ENCODE measurements at places on chromosomes 2 and 18.

GRCh38 chr2:150656002-150656401 is 168.5 kb upstream of the RND3 start:
- DNase-seq, result no peak

DNA sequence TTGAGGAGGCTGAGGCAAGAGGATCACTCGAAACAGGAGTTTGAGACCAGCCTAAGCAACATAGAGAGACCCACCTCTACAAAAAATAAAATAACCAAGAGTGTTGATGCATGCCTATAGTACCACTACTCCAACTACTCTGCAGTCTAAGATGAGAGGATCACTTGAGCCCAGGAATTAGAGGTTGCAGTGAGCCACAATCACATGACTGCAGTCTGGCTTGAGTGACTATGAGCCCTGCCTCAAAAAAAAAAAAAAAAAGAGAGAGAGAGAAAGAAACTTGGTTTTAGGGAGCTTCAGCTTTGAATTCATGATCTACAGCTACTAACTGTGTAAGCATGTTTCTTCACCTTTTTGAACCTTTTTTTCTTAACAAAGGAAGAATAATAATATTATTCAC is 119.9 kb downstream of the HNMT start:
- no peak for DNase-seq

GRCh38 chr2:180050246-180050645 is 43.1 kb upstream of the CWC22 start:
- no peak for DNase-seq

DNA sequence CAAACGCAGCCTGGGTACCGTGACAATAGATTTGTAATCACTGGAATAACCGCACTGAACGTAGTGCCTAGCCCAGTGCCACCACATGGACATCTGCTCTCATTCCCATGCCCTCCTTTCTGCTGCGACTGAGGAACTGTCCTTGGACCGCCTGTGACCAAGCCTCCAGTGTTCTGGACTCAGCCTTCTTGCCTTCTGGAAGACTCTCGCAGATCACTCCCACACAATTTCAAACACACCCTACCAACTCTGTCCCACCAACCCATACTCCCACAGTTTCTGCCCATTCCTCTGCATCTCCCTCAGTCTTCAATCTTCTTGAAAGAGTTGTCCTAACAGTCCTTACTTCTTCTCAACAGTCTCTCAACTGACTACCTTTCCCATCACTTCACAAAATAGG is 2.1 kb downstream of the RNF149 start:
- DNase-seq, result no peak

GRCh38 chr18:72984290-72984689 is 116.5 kb upstream of the NETO1 start:
- DNase-seq, result no peak

- no peak for DNase-seq
Measured at GRCh38 chr2:162457490-162457889, 113.6 kb downstream of the GCA start.
